ENCODE measurements at places on chromosomes 2 and 18.

DNA sequence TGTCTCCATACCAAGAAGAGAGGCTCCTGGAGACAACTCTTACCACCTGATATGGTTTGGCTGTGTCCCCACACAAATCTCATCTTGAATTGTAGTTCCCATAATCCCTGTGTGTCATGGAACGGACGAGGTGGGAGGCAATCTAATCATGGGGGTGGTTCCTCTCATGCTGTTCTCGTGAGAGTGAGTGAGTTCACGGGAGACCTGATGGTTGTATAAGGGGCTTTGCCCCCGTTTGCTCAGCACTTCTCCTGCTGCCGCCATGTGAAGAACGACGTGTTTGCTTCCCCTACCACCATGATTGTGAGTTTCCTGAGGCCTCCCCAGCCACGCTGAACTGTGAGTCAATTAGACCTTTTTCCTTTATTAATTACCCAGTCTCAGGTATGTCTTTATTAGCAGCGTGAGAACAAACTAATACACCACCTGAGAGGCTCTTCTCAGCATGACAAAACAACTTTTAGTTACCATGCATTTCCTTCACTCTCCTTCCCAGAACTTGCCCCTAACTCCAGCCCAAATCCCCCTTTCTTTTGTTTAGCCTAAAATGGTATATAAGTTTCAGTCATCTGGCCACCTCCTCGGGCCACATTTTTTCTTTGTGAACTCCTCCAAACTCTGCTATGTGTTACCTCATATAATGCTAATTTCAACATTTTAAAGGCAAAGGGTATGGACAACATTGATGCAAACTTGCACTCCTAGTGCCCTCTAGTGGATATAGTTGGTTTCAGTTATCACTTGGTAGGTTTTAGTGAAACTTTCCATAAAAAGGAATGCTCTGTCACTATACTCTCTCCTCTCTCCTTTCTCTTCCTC, 58.6 kb upstream of the SLC25A52 start:
- DNase-seq = peak; percentile 66

GRCh38 chr2:75431763-75432162, 129.0 kb downstream of the EVA1A start:
- peak; percentile 23 for DNase-seq

GRCh38 chr2:160315337-160315736, 115.3 kb upstream of the ITGB6 start:
- no peak for DNase-seq

DNA sequence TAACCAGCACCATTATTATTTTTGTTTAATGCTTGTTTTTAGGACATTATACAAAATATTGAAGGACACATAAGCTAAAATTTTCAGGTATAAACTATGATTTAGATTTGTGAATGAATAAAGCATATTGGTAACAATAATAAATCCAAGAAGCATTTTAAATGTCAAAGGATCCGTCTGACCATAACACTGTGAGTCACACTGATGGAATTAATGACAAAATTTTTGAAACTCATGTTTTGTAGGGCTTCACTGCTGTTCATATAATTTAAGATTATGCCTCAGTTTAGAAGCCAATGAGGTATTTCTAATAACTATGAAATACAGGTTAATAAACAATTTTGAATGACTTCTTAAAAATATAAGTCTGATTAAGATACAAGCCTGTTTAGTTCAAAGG, 124.6 kb downstream of the TMEFF2 start:
- DNase-seq = no peak

GRCh38 chr2:219352448-219353023, 20.0 kb upstream of the RESP18 start:
- DNase-seq = peak; percentile 76

- peak; percentile 38 for DNase-seq
Measured at GRCh38 chr18:26103579-26103978, 13.2 kb upstream of the SS18 start.

DNA sequence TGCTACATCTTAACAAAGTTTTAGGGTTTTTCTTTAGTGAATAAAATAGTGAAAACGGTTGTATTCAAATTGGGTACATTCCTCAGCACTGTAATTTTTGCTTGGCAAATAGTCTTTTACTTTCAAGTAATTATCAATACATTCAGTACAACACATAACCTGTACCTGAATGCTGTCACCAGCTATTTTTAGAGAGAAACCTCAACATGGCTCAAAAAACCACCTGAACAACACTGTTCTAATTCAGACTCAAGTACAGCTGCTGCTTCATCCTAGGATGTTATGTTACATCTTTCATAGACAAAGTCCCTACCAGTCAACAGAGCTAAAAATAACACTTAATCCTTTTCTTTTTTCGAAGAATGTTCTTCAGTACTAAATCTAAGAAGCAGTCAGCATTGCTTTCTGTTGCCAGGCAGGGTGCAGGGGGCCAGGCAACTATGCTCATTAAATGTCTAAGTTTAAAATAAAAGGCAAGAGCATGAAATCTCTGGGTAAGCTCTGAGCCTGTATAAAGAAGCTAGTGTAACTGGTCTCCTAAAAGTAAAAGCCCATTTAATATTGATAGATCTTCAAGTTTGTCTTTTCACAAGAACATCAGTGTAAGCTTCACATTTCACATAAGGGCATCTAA, 20.5 kb downstream of the PDIA6 start:
- DNase-seq = no peak

- no peak for DNase-seq
Measured at GRCh38 chr2:69689969-69690368, 46.4 kb upstream of the AAK1 start.

DNA sequence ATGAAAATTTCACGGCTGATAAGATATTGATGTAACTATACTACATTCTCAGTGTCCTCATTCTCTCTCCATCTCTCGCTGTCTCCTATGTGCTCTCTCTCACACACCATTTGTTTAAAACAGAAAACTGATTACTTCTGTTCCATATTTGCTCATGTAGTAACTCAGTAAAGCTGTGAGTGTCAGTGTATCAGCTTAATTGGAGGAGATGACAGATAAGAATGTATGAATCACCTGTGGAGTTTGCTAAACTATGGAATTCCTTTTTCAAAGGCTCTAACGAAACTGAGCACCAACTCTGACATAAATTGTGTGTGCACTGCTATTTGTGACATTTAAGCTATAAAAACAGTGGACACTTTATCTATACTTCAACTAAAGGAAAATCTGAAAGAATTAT, 1080.0 kb downstream of the DSC3 start:
- DNase-seq = no peak

DNA sequence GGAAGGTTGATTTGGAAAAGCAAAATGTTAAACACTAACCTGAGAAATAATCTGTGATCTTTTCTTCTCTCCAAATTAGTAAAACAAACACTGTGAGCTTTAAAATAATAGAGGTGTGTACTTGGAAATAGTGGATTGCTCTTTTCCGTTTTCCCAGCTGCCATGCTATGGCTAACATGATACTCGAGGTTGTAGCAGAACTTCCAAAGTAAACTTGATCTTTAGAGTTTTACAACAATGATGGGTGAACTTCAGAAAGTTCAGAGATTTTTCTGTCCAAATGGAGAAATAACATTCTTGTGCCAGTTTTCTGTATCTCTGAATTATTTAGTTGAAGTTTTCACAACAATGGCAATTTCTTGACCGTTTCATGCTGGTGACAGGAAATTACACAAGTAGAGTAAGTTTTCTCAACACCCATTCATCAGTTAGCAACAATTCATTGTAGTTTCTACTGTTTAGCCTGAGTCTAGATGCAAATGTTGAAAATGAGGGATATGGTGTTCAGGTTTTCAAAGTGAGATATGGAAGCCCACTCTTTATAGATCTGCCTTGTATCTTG, 135.3 kb upstream of the CTAGE1 start:
- DNase-seq = no peak

- DNase-seq = no peak
Measured at GRCh38 chr18:78902795-78903435, 76.7 kb upstream of the SALL3 start.

DNA sequence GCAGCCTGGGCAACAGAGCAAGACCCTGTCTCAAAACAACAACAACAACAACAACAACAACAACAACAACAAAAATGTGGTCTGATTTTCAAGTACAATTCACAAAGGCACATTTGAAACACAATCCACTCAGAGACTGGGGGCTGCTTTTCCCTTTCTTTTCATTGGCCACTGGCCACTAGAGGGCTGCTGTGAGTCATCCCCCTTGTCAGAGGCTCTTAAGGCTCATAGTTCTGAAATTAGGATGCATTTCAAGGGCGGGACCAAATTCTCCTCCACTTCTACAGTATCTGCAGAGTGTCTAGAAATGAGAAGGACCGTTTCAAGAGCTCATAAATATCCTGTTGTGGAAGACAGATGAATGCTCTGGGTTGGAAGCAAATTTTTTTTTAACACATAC, 285.4 kb downstream of the NRXN1 start:
- peak; percentile 64 for DNase-seq

DNA sequence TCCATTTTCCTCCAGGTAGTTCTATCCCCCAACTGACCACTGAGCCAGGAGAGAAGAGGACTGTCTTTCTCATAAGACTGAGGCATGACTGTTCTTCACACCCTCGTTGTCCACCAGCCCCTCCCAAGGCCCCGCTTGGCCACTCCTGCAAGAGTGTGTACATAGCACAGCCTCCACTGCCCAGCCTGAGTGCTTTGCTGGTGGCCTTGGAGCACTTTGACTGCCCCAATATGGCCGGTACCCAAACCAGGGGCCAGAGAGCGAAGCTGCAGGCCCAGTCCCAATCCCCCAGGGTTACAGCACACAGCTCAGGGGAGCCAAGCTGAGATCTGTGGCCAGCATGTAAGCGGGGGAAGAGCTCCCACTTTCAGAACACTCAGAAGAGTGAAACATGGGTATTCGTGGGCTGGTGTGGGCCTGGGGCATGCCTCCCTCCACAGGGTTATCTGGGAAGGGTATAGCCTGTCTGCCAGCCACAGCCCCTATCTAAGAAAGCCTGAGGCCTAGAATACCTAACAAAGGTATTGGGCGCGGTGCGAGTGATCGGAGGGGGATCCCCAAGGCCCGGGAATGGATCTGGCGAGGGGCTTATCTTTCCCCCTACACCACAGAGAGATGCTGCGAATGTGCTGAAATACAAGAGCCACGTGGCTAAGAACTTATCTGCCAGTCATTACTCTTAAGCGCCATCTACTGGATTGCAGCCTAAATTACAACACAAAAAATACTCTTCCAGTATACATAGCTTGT, 163.8 kb downstream of the WDPCP start:
- peak; percentile 67 for DNase-seq

GRCh38 chr2:159515441-159515840, 100.9 kb downstream of the BAZ2B start:
- peak; percentile 54 for DNase-seq

GRCh38 chr2:99942561-99943347, 199.6 kb downstream of the AFF3 start:
- DNase-seq = no peak

- DNase-seq = no peak
Measured at GRCh38 chr18:63159590-63159989, 160.0 kb downstream of the BCL2 start.

- DNase-seq = peak; percentile 13
Measured at GRCh38 chr2:28193630-28194403, 198.8 kb upstream of the FOSL2 start.

- no peak for DNase-seq
Measured at GRCh38 chr2:42961385-42961811, 169.0 kb upstream of the HAAO start.

- DNase-seq = no peak
Measured at GRCh38 chr2:218839430-218839829, 7.8 kb upstream of the PRKAG3 start.

- no peak for DNase-seq
Measured at GRCh38 chr2:233905945-233906344, 11.2 kb upstream of the TRPM8 start.

- peak; percentile 88 for DNase-seq
Measured at GRCh38 chr2:25877431-25878360, 591 bp downstream of the ASXL2 start.

- DNase-seq = peak; percentile 62
Measured at GRCh38 chr2:219570194-219570923, 980 bp downstream of the OBSL1 start.

DNA sequence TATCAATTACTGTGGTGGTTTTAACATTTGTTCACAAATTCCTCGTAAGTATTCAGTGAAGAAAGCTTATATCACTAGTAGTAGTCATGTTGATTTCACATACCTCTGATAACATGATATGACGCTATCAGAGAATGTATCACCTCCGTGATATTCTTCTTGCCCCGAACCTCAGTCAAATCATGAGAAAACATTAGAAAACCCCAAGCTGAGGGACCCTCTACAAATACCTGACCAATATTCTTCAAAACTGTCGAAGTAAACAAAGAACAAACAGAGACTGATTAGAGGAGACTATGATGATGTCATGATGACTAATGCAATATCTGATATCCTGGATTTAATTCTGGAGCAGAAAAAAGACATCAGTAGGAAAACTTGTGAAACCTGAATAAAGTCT, 85.6 kb upstream of the SPOPL start:
- DNase-seq = peak; percentile 7

GRCh38 chr2:226184940-226185615, 614.5 kb downstream of the IRS1 start:
- no peak for DNase-seq

DNA sequence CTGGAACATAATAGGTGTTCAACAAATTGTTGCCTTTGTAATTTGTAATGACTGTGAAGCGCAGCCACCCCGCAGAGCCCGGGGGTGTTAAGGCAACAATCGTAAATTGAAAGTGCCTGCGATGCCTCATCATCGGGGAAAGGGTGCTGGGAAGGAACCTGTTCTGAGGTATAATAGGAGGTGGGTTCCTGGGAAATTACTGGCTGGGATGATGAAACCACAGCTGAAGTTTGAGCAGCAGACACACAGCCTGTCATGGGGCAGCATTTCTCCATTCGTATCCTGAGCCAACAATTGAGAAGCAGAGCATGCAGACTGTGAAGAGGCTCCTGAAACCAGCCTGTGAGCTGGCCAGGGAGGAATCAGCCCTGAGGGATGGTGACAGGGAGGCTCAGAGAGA, 404.0 kb upstream of the MYT1L start:
- DNase-seq = no peak

All from DMS53 (cell line).